ENCODE measurements at places on chromosomes 1 and 21.

DNA sequence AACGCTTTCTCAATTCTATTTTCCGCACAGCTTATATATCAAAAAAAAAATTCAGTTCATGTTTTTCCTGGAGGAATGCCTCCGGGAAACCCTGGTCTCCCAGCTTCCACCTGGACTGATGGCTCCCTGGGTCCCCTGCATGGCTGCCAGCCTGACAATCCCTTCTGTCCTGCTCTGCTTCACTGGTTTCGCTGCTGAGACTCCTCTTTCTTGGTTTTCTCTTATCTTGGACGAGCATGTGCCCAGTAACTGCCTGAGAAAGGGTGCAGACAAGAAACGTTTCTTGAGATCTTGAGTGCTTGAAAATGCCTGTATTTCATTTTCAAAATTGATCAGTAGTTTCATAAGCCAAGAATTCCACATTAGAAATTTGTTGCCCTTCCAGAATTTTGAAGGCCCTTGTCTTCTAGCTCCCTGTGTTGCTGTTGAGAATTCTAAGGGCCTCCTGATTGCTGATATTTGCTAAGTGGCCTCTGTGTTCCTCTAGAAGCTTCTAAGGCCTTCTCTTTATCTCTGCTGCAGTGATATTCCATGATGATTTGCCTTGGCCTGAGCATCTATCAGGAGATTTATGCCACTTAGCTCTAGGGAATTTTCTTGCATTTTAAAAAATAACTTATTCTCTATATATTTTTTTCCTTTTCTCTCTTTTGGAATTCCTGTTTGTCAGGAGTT lies 44.7 kb downstream of the ETS2 start:
- DNase-seq = no peak

GRCh38 chr1:155070721-155071569 lies 7.4 kb downstream of the EFNA4 start:
- DNase-seq = peak; percentile 88

GRCh38 chr1:28282426-28283407 lies 23.4 kb downstream of the SESN2 start:
- no peak for DNase-seq

- DNase-seq = no peak
These were observed 7.0 kb downstream of the CD53 start for GRCh38 chr1:110879758-110880606.

GRCh38 chr21:26840201-26840600 lies 5.0 kb downstream of the ADAMTS1 start:
- DNase-seq = no peak

GRCh38 chr1:151011154-151011850 lies 3.1 kb downstream of the PRUNE1 start:
- no peak for DNase-seq

DNA sequence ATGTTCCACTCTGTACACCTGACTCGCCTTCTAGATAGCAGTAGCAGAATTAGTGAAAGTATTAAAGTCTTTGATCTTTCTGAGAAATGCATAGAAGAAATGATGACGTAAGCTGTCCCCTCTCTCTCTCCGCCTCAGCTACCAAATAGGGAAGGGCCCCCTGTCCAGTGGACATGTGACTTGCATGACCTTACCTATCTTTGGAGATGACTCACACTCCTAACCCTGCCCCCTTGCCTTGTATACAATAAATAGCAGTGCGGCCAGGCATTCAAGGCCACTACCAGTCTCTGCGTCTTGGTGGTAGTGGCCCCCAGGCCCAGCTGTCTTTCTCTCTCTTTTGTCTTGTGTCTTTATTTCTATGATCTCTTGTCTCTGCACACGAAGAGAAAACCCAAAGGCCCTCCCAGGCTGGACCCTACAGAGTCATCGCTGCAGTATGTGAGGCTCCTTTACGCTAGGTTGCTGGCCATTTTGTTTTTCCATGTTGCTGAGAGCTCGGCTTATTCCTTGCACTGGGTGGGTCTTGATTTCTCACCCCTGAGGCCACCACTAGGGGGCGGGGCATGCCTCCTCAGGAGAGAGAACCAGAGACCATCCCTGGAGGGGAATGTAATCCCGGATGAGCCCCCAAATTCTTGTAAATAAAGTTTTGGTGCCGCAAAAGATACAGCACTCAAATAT lies 16.0 kb upstream of the ZBTB8B start:
- peak; percentile 52 for DNase-seq

GRCh38 chr1:11298390-11299224 lies 25.6 kb downstream of the UBIAD1 start:
- DNase-seq = no peak

DNA sequence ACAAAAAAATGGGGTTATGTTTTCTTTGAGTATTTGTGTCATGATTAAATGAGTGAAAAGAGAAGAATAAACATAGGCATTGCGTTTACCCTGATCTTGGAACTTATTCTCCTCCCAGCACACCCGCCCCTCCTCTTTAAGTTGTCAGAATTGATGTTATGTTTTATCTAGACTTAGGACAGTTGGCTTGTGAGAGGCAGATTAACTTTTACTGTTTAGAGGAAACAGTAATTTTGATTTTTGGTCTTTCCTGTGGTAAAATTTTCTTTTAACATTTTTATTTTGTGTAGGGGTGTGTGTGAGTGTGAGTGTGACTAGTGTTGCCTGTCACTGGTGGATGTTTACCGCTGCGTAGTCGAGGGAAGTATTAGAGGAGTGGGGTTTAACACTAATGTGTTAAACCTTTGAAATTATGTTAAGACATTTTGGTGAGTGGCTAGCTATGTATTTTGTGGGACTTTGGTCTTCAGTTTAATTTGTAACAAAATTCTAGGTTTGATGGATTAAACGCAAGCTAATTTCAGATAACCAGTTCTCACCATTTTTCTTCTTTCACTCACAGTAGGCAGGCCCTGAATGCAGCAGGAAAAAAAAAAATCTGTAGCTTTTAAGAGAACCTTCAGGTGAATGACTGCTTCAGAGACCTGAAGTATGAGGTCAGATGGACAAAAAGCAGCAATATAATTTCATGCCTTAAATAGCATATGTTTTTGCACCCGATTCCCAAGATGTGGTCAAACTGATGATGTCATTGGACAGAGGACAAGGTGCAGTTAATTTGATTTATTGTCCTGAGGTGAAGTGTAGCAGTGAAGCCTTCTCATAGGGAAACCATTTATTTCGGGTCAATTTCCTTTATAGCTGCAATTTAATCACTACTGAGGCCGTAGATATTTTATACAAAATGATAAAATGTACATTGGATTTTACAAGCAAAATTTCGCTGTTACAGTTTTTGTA lies 2.7 kb downstream of the POU2F1 start:
- DNase-seq = no peak

- DNase-seq = peak; percentile 68
These were observed 681 bp downstream of the B4GALT2 start for GRCh38 chr1:43979528-43980254.

Measured in D341Med (cell line).